ENCODE measurements at places on chromosomes 7 and 10.

DNA sequence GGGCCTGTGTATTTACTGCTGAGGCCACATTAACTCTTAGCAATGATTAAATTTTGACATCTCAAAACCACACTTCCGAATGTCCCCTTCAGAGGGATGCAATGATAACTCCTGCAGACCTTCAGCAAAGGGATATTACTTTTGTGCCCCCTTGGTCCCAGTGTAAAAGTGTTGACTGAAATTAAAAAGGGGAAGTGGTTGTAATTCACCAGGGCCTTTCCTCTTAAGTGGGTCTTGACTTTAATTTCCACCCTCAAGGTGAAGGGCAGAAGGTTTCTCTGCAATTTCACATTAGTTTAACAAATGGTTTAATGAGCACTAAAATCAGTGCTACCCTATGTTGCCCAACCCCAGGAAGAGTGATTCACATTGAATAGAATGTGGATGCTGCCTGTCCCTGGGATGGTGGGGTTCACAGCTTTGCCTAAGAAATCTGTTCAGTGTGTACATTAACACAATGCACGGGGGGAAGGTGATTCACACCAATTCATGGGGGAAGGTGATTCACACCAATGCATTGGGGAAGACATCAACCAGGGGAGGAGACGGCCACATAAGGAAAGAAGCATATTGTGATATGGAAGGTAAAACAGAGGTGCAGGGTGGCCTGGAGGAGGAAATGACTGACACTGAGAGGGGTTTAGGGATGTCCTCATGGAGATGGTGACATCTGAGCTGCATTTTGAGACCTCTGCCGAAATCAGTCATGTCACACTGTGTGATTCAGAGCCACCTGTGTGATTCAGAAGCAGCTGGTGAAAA, 19.4 kb upstream of the TNS3 start:
- no peak for DNase-seq

DNA sequence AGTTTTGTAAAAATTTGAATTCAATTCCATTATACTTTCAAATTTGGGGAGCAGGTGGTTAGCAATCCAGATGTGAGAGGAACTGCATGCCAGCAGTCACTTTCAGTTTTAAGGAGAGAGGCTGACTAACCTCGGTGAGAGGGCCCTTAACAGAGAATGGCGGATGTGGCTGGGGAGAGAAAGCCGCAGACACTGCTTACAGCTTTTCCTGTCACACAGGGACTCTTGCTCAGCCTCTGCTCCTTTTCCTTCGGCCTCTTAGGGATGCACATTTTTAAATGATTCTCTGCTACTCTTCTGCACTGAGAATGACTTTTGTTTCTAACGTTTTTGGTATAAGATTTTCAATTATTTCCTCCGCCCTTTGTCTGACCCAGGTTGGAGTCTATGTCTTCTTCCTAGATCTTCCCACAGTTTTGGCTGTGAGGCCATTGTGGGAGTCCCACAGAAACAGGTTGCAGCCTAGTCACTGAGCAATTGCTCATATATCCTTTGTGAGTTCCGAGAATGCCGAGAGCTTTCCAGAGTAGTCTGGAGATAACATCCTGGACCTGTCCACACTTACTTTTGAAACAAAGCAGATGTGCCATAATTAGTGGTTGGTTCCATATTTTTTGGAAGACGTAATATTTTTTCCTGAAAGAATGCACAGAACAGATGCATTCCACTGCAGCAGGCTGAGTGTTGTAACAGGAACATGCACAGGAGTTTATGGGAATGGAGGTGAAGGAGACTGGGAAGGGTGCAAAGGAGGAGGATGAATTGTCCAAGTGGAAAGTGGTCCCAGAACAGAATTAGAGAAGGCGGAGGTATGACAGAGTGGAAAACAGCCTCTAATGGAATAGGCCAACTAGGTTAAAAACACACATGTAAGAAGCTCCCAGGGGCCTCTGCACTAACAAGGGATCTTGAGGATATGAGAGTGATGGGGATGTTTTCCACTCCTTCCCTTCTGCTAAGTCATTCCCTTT, 168.0 kb upstream of the ZNF32 start:
- no peak for DNase-seq

- no peak for DNase-seq
Observed at GRCh38 chr7:633381-634018, 93.0 kb upstream of the DNAAF5 start.

GRCh38 chr7:102150266-102150665, 136.4 kb upstream of the SH2B2 start:
- DNase-seq, result no peak

- DNase-seq, result peak; percentile 91
Observed at GRCh38 chr7:16420649-16421332, 547 bp downstream of the CRPPA start.
